Calu3 (cell line): ENCODE measurements at places on chromosomes 2 and 18.

- no peak for DNase-seq
Observed at GRCh38 chr2:106296182-106296815, 102.2 kb upstream of the UXS1 start.

DNA sequence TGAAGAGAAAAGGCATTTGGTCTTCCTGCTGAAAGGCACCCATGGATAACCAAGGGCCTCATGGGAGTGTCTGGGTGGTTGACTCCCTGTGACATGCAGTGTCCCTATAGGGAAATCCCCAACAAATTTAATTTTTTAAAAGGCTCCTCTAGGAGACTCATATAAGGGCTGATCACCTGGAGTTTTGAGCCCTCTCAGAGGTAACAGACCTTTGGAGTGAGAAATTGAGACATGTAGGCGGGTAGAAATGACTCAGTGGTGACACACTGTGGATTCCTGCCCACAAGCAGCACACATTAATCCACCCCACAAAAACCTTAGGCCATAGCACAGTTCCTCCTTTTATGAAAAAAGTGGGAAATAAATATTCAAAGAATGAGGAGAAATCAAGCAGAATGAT, 557.0 kb upstream of the CNTNAP5 start:
- DNase-seq = no peak

DNA sequence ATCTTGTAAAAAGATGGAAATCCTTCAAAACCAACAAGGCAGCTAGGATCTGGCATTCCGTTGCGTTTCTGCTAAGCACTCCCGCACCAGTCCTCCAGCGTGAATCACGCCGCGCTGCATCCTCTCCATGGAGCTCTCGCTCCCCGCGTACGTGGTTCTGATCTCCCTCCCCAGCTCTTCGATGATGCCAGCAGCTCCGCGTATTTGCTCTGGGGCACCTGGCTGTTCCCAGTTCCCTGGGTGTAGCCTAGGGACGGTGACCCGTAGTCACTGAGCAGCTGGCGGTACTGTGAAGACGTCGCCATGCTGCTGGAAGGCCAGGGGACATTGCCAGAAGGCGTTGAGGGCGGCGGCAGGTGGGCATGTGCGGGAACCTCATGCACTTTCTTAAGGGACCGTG, 407.5 kb downstream of the RNF144A start:
- no peak for DNase-seq

DNA sequence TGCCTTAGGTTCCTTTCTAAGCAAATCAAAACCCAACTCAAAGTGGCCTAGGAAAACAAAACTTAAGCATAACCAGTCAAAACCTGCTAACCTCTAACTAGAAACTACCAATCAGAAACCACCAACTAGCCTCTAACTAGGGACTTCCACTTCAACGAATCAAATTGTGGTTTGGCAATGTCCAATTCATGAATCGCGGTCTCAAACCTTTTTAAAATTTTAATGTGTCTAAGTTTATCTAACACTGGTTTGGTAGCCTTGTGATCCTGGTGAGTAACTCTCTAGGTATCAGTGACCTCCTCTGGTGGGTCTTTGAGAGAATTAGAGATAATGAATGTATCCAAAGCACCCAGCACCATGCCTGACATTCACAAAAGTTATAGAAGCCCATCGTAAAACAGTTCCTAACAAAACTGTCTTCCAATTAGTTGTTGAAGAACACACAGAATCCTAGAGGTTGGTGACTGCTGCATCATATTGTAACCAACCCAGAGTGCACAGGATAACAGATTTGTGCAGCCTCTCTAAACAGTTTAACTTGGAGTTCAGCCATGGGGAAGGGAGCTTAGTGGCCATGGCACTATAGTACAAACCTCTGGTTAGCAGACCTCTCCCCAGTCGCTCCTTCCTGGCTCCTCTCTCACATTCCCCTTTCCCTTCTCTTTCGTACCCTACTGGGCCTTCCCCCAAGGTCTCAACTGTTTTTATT, 45.2 kb upstream of the B3GNT2 start:
- DNase-seq = no peak

GRCh38 chr2:14681608-14682007, 49.1 kb downstream of the LRATD1 start:
- DNase-seq = no peak

- no peak for DNase-seq
Observed at GRCh38 chr2:187655001-187655400, 100.8 kb upstream of the TFPI start.

DNA sequence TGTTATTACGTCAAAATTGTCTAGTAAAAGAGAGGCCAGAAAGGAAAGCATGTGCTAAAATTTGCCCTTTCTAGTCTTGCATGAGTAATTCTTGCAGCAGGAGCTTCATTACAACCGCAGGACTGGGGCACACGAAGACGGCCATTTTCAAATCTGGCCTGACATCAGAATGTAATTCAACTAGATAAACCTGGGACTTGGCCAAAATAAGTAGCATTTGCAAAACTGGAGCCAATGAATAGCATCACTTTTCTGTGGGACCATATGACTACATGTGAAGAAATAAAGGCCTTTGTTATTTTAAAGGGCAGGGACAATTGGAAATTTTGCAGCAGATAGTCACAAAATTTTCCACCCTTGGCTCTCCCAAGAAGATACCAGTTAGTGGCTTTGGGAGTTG, 3.0 kb upstream of the FZD7 start:
- DNase-seq = no peak

DNA sequence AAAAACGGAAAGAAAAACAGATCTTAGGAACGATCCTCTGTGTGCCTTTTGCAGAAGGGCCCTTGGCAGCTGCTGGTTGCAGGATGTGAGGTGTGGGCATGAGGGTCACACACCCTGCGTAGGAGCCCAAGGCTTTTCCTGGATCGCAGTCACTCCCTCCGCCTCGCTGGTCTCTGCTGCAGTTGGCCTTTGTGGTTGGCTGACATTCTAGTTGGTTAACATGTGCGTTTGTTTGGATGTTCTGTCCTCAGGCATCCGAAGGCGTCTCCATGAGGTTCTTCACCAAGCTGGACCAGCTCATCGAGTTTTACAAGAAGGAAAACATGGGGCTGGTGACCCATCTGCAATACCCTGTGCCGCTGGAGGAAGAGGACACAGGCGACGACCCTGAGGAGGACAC, 61.7 kb downstream of the INPP5D start:
- DNase-seq = no peak

- peak; percentile 34 for DNase-seq
Observed at GRCh38 chr18:44725300-44726058, 44.8 kb downstream of the SETBP1 start.

- DNase-seq = no peak
Observed at GRCh38 chr2:167833294-167833693, 414.1 kb downstream of the STK39 start.

GRCh38 chr2:196655761-196656160, 16.2 kb downstream of the CCDC150 start:
- DNase-seq = no peak

DNA sequence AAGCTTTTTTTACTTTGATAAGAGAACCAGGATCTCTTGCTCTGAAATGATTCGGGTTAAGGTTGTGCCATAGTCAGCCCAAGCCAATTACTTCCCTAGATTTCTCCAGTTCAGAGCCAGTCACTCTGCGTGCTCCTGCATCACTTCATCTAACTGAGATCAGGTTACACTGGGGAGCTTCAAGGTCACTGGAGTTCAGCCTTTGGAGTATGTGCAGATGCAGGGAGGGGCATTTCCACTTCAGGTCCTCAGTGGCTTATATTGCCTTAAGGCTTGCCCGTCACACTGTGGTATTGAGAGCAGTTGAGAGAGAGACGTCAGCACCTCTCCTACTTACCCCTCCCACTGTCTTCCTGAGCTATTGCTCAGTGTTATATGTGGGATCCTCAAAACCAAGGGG, 317.8 kb downstream of the EPHA4 start:
- DNase-seq = no peak

- DNase-seq = no peak
Observed at GRCh38 chr2:224630659-224631550, 45.7 kb upstream of the CUL3 start.

DNA sequence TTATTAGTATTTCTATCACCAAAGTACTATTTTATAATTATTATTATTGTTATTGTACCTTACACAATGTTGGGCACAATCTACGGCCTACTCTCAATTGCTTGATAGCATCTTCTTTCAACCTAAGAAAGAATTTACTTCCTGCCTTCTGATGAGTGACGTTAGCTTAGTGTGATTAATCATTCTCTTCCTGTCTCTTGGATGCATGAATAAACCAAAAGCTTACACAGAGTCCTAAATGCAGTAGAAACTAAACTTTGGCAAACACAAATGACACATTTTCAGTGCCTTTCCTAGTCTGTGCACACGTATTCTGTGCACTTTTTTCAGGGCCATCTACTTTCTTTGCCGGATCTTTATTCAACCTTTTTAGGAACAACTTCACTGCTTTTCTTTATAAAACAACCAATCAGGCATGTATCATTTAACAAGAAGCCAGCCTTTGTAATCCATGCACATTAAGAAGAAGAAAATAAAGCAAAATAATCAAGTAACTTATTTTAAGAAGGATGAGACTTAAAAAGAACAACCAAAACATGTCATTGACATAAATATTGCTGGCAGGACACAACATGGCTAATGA, 19.1 kb downstream of the TRAK2 start:
- no peak for DNase-seq

DNA sequence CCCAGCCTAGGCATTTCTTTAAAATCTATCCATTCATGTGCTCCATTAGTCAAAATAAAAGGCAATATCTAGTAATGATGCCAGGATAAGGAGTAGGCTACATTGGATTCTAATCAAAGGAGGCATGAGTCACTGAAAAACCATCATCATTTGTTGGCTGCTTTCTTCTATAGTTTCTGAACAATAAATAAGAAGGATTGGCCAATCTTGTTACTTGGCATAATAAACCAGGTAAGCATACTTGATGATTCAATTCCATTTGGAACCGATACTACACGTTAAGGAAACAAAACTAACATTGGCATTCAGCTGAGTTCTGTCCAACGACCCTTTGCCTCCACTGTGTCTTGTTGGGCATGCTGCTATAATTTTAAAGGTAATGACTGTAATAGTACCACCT, 27.2 kb downstream of the ATP8B1 start:
- DNase-seq = no peak
